ENCODE measurements at places on chromosomes 1 and 21.

DNA sequence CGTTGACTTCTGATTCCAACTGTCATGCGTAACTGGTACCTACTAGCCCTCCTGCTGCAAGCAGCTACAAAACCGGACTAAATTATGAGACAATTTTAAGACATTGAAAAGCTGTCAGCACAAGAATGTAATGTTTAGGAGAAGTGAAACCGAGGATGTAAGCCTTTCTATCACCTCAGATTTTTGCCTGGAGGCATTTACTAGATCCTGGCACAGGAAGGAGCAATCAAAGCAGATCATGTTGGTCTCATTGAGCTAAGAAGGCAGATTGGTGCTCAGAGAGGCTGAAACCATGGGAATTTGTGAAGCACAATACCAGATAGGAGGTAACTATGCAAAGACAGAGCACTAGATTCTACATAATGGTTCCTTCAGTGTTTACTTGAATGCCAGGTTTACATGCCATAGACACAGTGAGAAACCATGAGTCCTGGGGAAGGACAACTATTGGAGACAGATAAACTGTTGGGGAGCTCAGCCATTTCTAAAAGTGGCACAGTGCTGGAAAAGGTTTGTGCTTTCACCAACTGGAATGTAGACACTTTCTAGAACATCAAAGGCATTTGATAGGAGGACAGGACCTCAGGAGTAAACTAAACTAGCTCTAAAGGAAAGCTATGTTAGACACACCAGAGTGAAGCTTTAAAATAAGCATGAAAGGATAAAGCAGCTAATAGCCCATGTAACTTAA, 179.4 kb downstream of the LYPLAL1 start:
- no peak for DNase-seq

GRCh38 chr1:30412241-30413110, 310.9 kb downstream of the MATN1 start:
- no peak for DNase-seq

DNA sequence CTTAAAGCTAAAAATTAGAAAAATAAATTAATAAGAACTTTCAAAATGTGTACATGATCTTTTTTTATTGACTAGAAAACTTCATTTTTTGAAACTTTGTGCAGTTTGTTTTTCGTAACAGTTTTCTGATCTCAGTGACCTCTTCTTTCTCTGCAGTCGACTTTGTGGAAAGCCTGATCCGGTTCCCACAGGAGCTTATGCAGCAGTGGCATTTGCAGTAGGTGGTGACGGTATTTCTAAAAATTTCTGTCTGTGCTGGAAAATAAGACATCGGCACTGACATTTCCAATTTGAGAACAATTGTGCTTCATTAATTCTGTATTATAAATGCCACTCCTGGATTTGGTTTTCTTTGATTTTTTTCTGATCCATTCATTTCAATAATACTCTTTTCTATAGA, 68.8 kb downstream of the CLDN17 start:
- DNase-seq, result no peak

DNA sequence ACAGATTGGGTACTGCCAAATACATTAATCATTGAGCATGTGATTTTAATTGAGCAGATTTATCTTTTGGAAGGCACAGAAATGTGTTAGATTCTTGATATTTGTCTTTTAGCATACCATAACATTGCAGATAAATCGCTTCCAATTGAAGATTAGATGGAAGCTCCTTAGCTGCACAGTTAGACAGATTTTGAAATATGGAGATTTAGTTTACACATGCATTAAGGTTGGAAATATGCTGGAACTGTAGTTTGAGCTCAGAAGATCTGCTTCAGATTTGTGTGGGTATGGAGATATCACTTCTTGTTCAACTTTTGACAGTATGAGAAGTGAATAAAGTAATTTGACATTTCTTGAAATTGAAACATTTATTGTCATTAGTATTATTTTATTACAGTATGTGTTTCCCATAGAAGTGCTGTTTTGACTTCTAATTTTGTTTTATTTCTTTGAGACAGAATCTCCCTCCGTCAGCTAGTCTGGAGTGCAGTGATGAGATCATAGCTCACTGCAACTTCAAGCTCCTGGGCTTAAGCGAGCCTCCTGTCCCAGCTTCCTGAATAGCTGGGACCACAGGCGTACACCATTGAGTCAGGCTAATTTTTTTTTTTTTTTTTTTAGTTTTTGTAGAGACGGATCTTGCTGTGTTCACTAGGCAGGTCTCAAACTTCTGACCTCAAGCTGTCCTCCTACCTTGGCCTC, 29.1 kb downstream of the THRAP3 start:
- no peak for DNase-seq

GRCh38 chr1:31772669-31773248, 8.6 kb upstream of the ADGRB2 start:
- DNase-seq, result no peak

DNA sequence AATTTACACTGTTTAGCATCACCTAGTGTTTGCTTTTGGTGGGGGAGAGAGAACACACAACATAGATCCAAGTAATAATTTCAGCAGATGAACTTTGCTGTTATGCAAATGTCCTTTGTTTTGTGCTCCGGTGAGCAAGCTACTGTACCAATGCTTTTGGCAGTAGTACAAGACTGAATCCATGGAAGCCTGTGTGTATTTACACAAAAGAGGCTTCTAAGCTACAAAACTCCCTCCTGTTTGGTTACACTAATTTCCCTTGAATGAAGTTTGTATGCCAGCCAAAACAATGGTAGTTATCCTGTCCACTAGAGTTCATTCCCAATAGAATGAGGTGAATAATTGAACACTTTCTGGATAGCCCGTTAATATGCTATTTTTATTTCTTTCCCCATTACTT, 320.5 kb downstream of the KCTD3 start:
- no peak for DNase-seq

- no peak for DNase-seq
Measured at GRCh38 chr21:41188486-41189149, 20.7 kb downstream of the BACE2 start.

GRCh38 chr1:82978461-82979324, 1020.2 kb downstream of the TTLL7 start:
- DNase-seq, result no peak

GRCh38 chr1:159895836-159896545, 4.0 kb downstream of the CFAP45 start:
- no peak for DNase-seq

DNA sequence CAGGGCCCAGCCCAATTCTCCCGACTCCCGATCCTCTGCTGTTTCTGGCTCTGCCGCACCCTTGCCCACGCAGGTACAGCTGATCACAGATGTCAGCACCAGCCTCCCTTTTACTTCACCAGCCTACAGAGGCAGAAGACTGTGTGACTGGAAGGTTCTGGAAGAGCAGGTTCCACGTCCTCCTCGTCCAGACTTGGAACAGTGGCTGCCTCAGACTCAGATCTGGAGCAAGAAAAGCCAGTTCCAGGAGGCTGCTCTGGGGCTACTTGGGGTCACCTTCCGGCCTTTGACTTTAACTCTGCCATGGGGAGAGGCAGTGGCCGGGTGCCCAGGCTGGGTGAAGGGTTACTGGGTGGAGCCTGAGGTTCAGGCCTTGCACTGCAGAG, 16.1 kb upstream of the KLHDC7A start:
- DNase-seq, result no peak

GRCh38 chr1:11486231-11487009, 7.5 kb downstream of the DISP3 start:
- no peak for DNase-seq

DNA sequence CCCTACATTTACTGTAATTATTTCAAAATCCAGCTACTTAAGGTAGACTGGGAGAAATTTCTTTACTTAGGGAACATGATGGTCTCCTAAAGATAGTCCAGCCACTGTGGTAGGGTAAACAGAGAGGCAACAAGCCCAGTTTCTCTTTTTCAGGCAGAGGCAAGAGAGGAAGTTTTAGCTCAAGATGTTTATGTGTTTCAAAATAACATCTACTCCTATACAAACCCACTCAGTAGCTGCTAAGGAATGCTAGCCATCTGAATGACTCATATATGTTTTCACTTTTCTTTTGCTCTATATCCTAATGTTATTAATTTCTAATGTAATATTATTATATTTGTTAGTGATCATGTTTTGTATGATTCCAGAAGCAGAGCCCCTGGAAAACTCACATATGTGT, 856.6 kb downstream of the PLA2G4A start:
- no peak for DNase-seq

GRCh38 chr1:119712342-119713038, 756 bp downstream of the PHGDH start:
- DNase-seq, result no peak

- no peak for DNase-seq
Measured at GRCh38 chr1:179984942-179985341, 30.3 kb downstream of the CEP350 start.

GRCh38 chr1:112761714-112762480, 46.8 kb upstream of the PPM1J start:
- DNase-seq, result no peak

DNA sequence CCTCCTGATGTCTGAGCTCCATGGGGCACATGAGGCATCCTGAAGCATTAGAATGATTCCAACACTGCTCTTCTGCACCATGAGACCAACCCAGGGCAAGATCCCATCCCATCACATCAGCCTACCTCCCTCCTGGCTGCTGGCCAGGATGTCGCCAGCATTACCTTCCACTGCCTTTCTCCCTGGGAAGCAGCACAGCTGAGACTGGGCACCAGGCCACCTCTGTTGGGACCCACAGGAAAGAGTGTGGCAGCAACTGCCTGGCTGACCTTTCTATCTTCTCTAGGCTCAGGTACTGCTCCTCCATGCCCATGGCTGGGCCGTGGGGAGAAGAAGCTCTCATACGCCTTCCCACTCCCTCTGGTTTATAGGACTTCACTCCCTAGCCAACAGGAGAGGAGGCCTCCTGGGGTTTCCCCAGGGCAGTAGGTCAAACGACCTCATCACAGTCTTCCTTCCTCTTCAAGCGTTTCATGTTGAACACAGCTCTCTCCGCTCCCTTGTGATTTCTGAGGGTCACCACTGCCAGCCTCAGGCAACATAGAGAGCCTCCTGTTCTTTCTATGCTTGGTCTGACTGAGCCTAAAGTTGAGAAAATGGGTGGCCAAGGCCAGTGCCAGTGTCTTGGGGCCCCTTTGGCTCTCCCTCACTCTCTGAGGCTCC, 11.1 kb upstream of the RASSF5 start:
- no peak for DNase-seq

DNA sequence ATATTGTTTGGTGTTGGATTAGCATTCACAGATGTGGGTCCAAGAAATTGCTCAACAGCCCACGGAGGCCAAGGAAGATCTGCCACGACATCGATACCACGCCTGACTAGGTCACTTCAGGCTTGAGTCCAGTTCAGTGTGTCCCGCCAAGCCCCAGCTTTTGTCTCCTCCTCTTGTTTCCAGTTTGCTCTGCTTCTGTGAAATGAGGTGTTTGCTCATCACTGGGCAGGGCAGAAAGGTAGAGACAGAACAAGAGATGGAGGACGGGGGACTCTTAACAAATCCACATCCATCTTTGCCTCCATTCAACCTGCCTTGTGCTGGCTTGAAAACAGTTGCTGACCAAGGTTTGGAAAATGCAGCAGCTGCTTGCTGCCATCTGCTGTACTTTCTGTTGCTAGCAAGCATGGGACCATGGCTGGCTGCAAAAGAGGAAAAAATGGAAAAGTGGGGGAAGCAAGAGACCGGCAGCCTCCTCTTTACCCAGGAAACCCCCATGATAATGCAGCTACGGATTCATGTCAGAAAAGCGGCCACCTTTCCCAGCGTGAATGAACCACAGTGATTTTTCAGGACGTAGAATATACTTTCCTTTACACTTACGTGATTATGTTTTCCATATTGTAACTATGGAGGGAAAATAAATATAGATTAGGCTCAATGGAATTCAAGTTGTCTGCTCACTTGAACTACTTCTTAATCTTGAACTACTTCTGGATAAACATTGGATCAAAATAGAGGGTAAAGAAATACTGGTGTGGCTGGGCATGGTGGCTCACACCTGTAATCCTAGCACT, 80.2 kb upstream of the GREM2 start:
- DNase-seq, result no peak

DNA sequence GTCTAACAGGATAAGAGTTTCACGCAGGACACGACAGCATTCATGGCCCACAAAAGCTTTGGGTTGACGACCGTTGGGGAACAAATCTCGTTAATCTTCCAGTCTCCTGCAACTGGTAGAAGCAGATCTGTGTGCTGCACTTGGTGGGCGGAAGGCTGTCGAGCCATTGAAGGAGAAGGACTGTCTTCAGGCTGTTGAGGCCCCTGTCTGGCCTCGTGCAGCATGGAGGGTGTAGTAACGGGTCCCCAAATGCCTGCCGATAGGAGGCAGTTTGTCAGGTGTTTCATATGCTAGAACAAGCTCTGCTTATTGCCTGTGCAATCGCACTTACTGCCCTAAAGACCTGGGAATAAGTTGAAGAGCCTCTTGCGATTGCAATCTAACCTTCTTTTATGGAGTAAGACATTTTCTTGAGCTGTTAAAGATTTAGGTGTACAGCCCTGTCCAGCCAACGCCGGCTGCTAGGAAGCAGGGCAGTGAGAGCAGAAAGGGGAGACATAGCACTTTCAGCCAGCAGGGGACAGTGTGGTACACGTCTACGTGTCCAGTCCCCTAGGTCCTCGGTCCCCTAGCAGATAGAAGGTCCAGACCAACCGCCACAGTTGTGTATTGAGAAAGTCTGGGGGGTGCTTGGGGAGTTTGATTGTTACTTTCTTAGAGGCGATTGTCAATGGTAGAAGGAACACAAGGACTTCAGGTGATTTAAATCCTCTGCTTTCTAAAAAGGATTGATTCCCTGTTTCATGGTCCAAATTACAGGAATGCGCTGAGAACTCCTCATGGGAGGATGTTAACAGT, 102.3 kb upstream of the TMPRSS2 start:
- DNase-seq, result no peak

DNA sequence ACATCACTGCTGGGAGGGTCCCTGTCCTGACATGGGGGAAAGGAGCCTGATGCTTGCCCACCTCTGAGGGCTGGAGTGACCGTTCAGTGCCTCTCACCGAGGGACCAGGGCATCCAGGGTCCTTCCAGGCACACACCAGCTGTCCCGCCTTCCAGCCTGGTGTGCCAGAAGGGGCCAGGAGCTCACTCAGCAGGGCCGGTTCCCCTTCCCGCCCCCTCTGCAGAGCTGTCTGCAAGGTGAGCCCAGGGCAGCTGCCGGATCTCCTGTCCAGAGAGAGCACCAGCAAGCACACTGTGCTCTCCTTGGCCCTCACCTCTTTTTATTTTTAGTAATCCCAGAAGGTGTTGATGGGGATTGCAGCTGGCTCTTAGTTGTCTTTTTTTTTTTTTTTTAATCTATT, 16.9 kb downstream of the H6PD start:
- no peak for DNase-seq

DNA sequence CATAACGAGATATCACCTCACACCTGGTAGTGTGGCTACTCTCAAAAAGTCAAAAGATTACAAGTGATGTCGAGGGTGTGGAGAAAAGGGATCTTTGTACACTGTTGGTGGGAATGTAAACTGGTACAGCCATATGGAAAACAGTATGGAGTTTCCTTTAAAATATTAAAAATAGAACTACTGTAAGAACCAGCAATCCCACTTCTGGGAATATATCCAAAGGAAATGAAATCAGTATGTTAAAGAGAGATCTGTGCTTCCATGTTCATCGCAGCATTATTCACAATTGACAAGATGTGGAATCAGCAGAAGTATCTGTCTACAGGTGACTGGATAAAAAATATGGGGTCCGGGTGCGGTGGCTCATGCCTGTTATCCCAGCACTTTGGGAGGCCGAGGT, 7.6 kb upstream of the PIK3C2B start:
- DNase-seq, result no peak
